ENCODE measurements at places on chromosomes 1 and 21.

DNA sequence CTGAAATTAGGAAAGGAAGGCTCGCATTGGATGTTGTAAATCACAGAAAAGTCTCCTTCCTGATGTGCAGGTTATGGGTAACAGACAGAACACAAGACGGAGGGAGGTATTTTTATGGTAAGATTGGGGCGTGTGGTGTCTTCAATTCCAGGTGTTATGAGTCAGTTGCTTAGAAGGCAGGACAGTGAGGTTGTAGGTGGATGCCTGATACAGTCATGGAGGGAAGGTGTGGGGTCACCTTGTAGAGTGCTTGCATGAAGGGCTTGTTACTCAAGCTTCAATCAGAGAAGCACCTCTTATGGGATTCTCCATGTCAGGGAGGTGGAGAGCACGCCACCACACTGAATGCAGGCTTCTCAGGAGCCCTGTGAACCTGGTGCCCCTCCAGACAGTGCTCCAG, 63.1 kb downstream of the C1orf21 start:
- DNase-seq = no peak

DNA sequence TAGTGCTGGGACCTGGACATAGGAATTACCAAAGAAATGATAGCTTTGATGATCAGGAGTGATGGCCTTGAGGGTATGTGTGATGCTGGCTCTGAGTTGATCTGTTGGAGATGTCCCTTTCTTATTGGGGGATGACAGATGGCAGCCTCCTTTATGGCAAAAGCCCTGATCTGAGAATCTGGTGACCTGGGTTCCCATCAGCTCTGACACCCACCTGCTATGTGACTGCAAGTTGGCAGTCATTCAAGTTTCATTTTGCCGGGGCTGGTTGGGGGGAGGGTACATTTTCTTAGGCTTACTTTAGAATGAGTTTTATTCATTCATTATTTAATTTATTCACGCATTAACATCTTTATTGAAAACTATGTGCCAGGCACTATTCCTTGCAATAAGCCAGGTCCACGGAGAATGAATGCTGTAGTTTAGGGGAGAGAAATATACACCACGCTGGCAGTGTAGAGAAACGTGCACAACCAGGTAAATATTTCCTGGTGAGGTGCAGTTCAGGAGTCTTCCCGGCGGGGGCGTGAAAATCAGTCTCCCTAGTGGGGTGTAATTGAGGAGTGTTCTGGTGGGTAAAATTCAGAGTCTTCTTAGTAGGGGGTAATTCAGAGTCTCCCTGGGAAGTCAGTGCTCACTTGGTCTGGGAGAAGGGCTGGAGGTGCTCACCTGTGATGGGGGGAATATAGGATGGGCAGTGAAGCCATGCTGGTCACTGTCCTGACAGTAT, 401.3 kb downstream of the CAMTA1 start:
- DNase-seq = no peak

GRCh38 chr1:47782414-47783166, 214.6 kb downstream of the TRABD2B start:
- DNase-seq = no peak

- DNase-seq = no peak
Measured at GRCh38 chr1:217230412-217230811, 400.5 kb downstream of the GPATCH2 start.

DNA sequence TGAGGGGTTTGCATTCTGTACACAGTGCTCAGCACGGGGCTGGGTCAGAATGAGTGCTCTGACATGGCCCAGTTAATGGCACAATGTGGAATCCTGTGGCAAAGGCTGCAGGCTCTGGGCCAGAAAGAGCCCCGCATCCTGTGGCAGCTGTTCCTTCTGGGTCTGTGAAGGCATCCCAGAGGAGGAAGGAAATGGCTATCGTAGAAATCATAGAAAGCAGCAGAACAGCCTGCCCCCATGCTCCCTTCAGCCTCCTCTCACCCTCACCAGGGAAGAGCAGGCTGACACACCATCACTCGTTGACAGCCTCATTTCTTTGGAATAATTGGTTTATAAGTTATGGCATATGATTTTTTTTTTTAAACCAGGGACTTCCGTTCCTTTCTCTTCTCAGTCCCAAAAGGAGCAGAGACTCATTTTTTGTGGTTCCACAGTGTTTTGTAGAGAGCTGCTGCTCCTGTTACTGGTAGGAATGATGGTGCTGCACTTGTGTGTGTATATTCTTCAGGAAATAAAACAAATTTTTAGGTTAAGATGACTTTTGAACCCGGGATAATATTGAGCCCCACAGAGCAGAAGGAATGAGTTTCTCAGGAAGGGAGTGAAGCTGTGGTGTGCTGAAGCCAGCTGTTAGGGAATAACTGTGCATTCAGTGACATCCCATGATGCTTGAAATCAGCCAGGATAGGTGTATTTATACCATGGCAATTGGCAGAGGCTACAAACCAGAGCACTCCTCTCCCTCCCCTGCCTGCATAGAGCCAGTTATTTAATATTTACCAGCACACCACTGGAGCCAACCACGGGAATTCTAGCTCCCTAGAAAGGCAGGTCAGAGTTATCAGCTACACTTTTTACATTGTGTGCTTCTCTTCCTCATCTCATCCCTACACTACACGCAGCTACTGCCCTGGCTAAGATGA, 32.0 kb downstream of the PLXNA2 start:
- DNase-seq = no peak

- no peak for DNase-seq
Measured at GRCh38 chr21:37367703-37368540, 1.3 kb downstream of the DYRK1A start.

DNA sequence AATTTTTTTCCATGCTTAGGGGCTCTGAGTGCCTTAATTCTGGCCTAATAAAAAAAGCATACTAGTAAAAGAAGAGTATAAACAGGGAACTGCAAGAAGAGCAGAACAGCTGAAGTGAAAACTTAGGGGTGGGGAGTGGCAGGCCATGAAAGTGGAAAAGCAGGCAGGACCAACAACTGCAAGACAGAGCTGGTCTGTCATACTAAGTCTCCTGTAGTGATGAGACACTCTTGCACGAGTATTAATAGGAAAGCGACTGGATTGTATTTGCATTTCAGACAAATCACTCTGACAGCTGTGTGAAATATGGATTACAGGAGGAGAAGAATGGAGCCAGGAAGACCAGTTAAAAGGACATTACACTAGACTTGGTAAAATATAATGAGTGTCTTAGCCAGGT, 449.9 kb downstream of the NUF2 start:
- DNase-seq = no peak

DNA sequence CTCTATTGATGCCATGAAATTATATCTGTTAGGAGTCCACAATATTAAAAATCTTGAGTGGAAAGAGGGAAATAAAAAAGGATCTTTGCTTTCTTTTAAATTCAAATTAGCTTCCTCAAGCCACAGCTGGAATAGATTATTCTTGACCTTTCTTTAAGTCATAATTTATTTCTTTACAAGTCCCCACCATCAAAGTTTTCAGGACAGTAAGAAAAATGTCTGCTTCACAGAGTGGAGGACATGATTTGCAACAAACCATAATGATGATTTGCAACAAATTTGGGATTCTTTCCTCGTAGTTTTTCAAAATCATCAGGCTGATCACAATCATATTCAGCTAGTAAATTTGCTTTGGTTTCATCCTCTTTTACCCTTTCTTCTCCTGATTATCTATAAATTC, 301.8 kb upstream of the NRIP1 start:
- DNase-seq = no peak

GRCh38 chr1:1402072-1402900, 3.2 kb upstream of the CCNL2 start:
- no peak for DNase-seq

- DNase-seq = no peak
Measured at GRCh38 chr1:54480525-54480848, 67.5 kb upstream of the ACOT11 start.
